Nephron progenitor cell (in vitro differentiated cells): ENCODE measurements at places on chromosomes 12 and 14.

DNA sequence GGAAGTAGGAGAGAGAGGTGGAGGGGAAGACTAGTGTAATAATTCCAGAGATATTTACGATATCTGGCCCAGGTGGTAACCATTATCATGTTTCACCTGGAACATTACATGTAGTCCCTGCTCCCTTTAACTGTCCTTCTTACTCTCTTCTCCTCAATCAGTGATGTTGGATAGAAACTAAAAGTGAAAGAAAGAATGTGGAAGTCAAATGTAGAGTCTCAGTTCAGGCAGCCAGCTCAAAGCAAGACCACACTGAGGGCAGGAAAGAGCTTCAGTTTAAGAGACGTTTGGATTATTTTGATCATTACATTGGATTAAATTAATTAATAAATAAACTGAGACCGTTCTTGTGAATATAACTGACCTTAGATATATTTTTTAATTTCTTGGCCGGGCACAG lies 594.4 kb downstream of the FLRT2 start:
- no peak for DNase-seq

DNA sequence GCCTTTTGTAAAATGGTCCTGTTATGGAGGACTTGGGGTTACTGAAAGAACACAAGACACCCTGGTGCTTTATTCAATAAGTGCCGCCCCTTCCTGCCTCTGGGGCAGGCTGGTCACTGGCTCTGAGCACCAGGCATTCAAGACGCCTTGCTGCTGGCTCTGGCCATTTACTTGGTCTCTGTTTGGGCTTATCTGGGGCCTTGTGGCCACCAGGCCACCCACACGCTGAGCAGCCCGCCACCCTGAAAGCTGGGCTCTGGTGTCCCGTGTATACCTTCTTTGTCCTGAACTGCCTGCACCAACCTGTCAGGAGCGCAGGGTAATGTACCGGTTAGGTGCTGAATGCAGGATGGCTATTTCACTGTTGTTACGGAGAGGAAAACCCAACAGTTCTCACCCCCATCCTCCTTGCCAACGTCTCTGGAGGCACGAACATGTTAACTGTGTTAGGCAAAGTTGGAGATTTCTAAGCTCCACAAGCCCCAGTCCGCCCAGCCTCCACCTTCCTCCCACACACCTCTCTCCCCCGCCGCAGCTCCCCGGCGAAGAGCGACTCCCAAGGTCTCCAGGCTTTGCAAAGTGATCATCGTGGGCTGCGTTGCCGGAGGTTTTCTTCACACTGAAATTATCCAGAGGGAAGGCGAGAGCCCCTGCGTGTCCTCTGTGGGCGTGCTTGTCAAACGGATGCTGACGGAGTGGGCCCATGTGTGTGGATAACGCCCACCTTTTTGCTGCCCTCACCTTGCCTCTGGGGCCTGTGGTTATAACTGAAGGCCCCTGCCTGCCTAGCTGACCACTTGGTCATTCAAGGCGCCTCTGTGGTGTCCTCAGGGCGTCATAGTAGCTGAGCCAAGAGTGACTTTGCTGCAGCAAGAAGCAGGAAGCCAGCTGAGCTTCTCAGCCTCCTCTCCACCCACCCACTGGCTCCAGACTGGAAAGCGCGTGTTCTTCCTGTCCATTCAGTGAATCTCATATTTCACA lies 18.8 kb upstream of the BEGAIN start:
- no peak for DNase-seq

DNA sequence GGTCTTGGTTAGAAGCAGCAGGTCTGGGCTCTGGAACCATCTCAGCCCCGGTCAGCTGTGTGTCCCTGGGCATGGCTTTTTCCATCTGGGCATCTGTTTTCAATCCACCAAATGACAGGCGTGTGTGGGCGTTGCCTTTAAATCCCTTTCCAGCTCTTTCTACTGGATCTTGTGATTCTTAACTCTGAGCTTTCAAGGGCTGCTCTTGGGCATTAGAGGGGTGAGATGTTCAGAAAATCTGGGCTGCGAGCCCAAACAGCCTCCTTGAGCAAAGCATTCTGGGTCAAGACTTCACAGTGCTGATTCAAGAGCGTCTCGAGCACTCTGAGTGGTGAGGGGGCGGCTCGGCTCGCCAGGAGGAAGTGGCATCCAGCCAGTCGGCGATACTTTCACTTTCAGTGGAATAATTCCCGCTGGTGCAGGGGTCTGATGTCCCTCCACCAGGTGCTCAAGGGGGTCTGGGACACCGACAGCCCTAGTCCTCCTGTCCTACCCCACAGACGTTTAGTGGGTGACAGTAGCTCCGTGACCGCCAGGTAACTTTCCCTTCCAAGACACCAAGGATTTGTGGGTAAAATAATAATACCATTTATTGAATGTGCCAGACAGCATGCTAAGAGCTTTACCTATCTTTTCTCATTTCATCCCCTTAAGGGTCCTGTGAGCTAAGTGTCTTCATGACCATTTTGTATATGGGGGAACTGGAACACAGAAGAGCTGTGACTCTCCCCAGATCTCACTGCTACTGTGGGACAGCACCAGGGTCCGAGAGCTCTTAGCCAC lies 114.0 kb downstream of the PLXNC1 start:
- no peak for DNase-seq

- no peak for DNase-seq
Measured at GRCh38 chr12:63163541-63163940, 12.5 kb upstream of the AVPR1A start.

GRCh38 chr12:57549909-57550640 lies at the start of gene KIF5A:
Gene KIF5A, plus strand, starts transcription at chr12:57550044. Its CDS starts 228 bp downstream, at chr12:57550272.
- DNase-seq = peak; percentile 79

- no peak for DNase-seq
Measured at GRCh38 chr12:118311666-118312065, 61.0 kb downstream of the TAOK3 start.

DNA sequence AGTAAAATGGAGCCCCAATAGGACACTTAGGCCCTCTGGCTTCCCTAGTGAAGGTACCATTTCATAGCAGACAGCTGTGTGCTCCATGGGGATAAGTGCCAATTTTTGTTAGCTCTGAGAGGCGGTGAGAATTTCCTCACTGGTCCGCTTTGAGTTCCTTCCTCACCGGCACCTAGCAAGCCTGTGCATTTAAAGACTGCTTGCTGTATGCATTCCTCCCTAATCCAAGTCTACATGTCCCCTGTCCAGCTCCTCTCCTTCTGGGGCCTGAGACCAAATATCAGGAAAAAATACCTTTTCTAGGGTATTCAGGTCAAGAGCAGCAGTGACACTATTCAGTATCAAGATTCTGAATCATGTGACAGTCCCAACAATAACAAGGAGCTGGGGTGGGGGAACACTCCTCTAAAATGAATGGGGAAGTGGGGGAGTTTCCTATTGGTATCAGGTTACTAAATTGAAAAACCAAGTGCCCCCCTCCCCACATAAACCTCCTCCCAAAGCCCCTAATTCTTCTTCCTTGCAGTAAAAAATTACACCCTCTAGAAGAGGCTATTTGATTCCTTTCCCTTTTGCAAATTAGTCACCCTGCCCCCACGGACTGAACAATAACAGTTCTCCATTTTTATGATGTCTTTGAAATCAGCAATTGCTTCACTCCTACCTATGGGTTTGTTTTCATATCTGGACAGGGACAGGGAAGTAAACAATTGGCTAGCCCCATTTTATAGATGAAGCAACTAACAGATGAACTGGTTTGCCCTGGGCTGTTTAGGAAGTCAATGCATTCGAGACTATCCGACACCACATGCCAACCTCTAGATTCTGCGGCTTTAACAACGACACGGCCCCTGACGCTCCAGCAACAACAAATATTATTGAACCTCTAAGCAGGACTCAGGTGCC lies 28.9 kb downstream of the BCL11B start:
- DNase-seq = no peak

GRCh38 chr12:104741077-104741476 lies 217.0 kb downstream of the SLC41A2 start:
- no peak for DNase-seq

DNA sequence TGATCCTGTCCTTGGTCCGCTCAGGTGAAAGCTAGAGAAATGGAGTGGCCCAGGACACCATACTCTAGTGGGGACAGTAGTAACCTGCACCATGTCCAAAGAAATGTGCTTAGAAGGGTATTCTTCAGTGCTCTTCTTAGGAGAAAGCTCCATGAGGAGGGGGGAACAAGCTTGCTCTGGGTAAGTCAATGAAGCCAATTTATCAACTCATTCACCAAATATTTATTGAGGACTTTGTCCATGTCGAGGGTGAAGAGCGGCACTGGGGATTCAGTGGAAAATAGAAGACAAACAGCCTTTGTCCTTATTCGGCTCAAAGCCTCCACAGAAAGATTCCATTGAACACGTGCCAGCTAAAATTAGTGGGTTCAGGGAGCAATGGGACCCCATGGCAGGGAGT lies 677.8 kb downstream of the BCL11B start:
- DNase-seq = no peak

- DNase-seq = no peak
Measured at GRCh38 chr12:2644683-2645405, 149.9 kb upstream of the FKBP4 start.

DNA sequence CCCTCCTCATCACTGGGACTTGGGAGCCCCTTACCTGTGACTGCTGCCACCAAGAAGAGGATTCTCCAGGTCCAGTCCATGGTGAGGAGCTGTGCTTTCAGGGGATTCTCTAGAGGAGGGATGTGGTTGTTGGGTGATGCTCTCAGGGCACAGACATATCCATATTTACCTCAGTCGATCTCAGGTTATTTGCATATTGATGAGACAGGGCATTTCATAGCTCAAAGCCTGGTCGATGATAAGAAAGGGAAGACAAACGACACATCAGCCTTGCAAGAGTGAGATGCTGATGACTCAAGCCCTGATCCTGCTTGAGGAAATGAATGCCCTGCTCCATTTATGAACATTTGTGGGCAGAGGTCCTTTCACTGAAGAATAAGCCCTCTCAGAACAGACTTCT lies 981.0 kb downstream of the TMEM121 start:
- no peak for DNase-seq

GRCh38 chr12:12445165-12445881 lies 88.4 kb downstream of the BORCS5 start:
- DNase-seq = no peak

- no peak for DNase-seq
Measured at GRCh38 chr14:51432302-51432948, 192.4 kb downstream of the TMX1 start.

DNA sequence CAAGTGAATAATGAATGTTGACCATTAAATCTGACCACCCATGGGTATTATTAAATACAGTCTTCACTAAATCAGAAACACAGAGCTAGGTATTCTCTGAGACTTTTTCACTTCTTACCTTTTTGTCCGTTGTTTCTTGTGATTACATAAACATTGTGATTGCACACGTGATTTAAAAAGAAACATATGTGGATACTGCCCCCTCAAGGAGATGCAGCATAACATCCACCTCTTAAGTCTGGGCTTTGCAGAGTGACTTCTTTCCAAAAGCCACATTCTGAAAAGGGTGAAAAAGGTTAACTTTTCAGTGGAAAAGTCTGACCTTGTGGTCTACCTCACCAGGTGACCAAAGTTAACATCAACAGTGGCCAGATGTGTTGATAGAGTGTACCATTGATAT lies 185.5 kb upstream of the FAR2 start:
- DNase-seq = no peak

DNA sequence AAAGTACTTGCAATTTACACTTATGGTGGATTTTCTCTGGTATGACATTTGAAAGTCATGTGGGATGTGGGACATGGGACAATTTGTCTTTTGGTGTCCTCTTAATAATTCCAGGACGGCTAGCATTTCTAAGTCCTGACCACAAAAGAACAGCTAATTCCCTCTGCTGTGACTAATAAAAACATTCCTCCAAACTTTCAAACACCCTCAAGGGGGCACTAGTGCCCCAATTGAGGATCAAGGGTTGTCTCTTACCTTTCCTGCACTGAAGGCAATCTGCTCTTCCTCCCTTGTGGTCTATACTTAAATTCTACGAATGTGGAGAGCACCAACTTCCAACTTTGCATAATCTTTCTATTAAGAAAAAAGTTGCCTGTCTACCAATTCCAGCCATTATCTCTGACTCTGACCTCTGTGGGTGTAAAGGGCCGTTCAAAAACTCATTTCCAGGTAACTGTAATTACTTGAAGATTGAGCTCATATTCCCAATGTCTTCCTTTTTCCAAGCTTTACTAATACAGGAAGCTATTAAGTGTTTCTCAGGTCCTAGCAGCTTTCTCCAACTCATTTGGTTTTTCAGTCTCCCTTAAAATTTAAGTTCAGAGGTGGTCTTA lies 210.2 kb downstream of the PTPRO start:
- peak; percentile 9 for DNase-seq
